ENCODE measurements at places on chromosomes 2 and 18.

DNA sequence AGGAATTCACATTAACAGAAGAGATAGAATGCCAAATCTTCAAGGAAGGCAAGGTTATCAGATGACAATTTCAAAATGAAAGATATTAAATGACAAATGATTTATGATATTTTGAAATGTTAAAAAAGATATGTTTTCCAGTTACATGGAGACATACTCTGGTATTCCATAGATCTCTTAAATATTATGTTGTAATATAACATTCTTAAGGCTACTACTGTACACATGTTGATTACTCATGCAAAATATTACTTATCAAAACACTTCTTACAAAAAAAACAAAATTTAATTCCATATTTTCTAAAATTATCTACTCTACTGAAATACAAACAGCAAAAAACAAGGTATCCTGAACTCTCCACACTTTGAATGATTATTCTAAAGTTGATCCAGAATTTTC lies 22.9 kb downstream of the RTTN start:
- H3K27ac ChIP-seq = no peak overlapping the region
- peaks cover 6% of the 10 kb centered on the region for H3K4me1 ChIP-seq
- DNase-seq = no peak

GRCh38 chr2:156332284-156332533 lies 312 bp downstream of the NR4A2 start:
- peak overlapping the region; percentile 93 for H3K27ac ChIP-seq
- H3K4me3 ChIP-seq = peak overlapping the region; percentile 91
- H3K27me3 ChIP-seq = peaks cover 67% of the 10 kb centered on the region
- H3K36me3 ChIP-seq = no peaks in the 10 kb centered on the region
- no peak for DNase-seq

GRCh38 chr2:33409417-33409955 lies 67.0 kb upstream of the RASGRP3 start:
- DNase-seq = no peak
- H3K27me3 ChIP-seq = no peaks in the 10 kb centered on the region
- no peak overlapping the region for H3K27ac ChIP-seq
- H3K4me1 ChIP-seq = no peaks in the 10 kb centered on the region

- no peaks in the 10 kb centered on the region for H3K36me3 ChIP-seq
- no peak overlapping the region for H3K27ac ChIP-seq
- H3K27me3 ChIP-seq = peaks cover 59% of the 10 kb centered on the region
- H3K4me3 ChIP-seq = no peak overlapping the region
- DNase-seq = no peak
- no peaks in the 10 kb centered on the region for H3K4me1 ChIP-seq
These were observed 39.7 kb upstream of the MRPL19 start for GRCh38 chr2:75606761-75607399.

DNA sequence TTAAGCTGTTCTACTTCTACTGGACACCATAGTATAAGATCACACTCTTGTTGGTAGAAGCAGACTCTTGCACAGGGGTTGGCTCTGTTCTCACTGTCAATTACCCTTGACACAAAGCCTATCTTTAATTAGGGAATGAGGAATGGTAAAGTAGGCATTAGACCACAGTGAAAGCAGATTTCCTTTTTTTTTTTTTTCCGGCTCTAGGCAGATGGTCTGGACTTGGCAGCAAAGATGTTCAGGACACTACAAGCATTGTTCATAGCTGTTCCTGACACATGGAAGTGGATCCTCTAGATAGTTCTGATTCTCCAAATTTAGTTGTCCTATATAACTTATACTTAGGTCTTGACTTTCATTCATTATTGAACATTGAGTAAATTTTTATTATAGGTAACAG lies 672.2 kb upstream of the CELF4 start:
- no peaks in the 10 kb centered on the region for H3K4me1 ChIP-seq
- no peaks in the 10 kb centered on the region for H3K27me3 ChIP-seq
- no peak for DNase-seq
- no peaks in the 10 kb centered on the region for H3K36me3 ChIP-seq

GRCh38 chr2:128260239-128261138 lies 58.2 kb downstream of the HS6ST1 start:
- peaks cover 12% of the 10 kb centered on the region for H3K27me3 ChIP-seq
- no peak for DNase-seq
- no peak overlapping the region for H3K27ac ChIP-seq
- no peaks in the 10 kb centered on the region for H3K36me3 ChIP-seq
- H3K4me1 ChIP-seq = no peaks in the 10 kb centered on the region
- H3K4me3 ChIP-seq = no peak overlapping the region

- DNase-seq = no peak
- peaks cover 54% of the 10 kb centered on the region for H3K27me3 ChIP-seq
- peaks cover 9% of the 10 kb centered on the region for H3K4me1 ChIP-seq
These were observed 60.4 kb downstream of the ZBTB7C start for GRCh38 chr18:48348739-48349138.

All from activated naive CD4-positive, alpha-beta T cell treated with anti-CD3 and anti-CD28 coated beads, Interleukin-2, amount 10 ng/mL, durations not matched to agents 7 days and 5 days (primary cell).